ENCODE measurements at places on chromosomes 3 and 15.

- DNase-seq, result no peak
These were observed 467 bp downstream of the TIPIN start for GRCh38 chr15:66356077-66356358.

DNA sequence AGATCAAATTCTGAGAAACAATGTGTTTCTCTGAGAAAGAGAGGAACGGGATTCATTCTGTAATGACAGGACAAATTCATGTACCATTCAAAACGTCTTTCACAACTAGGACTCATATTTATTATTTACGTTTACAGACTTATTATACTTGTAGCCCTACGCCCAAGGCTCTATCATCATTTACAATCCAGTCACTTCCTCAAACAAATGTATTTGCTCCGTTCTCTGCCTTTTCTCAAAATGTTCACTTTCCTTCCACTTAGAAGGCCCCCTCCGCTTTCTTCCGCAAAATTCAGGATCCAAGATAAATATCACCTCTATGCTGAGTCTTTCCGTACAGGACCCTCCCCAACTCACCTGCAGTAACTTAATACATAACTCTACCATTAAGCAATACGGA lies 745 bp downstream of the RSL24D1 start:
- peak; percentile 9 for DNase-seq

DNA sequence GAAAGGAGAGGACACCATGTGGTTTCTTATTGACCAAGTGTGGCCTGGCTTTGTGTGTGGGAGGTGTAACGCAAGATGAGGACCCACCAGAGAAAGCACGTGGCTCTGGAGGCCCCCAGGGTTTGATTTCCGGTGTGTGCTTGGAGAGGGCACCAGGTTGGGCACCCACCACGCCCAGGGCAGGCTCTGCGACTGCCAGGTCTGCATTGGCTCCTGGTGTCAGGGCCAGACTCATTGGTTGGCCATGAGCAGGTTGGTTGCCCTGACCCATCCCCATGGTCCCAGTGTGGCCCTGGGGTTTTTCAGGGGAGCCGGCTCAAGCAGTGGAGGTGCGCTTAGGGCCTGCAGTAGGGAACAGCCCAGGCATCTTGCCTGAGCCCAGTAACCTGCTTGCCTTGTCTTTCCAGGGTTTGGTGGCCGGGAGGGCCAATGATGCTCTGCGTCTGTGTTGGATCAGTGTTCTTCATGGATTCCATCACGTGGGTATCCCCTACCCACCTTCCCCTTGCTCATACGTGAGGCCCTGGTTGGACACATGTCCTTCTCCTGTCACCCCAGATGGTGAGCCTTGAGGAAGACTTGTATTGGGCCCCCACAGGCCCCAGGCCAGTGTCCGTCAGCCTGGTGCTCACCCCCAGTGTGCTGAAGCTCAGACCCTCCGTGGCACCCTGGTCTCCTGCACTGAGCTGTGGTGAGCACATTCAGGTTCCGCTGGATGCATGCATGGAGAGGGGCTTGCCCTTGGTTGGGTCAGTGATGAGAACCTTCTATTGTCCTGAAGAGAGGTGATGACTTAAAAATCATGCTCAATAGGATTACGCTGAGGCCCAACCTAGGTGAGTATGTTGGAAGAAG lies 193.9 kb downstream of the UBE3A start:
- DNase-seq, result no peak

DNA sequence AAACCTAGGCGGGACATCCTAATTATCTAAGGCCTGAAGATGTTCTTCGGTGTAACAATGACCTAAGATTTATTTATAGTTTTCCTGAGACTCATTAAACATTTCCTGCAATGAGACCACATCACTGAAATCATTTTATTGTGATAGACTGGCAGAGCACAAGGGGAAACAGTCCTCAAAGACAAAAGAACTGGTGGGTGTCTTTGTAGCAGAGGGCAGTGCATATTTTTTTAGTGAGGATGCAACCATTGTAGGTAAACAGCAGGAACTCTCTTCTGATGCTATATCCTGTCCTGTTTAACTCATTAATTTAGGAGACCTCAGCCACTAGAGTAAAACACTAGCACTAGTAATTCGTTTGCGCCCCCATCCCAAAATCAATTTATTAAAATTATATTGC lies 100.0 kb downstream of the MAGI1 start:
- no peak for DNase-seq

DNA sequence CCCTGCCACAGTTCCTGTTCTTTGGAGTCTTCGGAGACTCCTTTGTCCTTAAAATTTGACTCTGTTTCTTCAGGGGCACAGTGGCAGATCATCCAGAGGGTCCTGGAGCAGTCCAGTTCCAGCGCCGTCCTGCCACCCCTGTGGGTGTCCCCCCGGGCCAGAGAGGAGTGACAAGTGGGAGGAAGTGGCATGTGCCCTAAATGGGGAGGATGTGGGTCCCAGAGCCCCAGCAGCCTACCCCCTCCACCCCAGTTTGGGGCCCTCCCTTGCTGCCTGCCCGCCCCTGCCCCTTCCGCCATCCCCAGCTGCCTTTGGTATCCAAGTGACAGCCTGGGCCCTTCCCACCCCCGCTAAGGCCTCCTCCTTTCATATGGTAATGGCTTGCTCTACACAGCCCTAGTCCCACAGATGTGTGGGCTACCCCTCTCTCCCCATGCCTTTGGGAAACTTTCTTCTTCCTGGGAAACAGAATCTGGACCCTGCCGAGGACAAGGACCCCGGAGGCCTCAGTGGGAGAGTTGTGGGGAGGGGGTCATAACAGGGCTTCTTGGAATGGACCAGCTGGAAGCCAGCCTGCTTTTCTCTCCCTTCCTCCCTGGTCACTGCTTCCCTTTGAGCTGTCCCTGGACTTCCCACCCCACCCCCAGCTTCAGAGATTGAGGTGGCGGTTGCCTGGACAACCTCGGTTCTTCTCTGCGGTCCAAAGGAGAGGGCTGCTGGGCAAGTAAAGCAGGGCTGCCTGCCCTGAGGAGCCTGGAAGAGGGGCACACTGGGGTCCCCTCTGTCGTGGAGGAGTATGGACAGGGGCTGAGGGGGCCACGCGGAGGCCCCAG lies 43.2 kb downstream of the KLHL25 start:
- DNase-seq, result no peak

DNA sequence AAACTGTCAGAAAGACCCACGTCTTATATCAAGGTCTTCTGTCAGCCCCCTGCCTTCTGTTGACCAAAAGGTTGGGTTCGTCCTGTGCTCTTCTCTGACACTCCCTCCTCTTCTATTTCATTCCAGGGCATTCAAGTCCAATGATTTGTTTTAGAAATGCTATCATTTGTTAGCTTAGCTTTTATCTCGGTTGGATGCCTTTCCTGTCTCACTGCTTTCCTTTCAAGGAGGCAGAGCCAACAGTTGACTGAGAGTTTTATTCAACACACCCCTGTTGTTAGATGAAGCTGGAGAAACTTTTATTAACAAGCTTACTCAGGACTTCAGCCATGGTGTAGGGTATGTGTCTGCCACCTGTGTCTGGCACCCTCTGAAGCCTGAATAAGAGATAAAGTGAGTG lies 112.0 kb upstream of the SLC7A14 start:
- DNase-seq, result no peak

GRCh38 chr3:107217172-107217571 lies 160.1 kb upstream of the CCDC54 start:
- DNase-seq, result no peak

DNA sequence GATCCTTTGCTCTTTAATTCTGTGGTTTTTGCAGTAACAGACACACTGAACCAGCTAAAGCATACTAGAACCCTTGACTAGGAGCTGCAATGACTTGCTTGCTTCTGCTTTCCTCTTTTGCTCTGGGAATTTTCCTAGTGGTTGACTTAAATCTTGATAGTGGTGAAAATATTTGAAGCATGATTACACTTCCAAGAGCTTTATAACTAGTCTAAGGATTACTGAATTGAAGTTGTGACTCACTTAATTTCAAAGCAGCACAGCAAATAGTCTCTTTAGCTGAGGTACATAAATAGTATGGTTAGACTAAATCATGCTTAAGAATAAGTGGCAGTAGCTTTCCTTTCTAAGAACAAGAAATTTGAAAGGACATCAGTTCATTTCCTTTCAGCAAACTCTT lies 513.5 kb upstream of the GBE1 start:
- DNase-seq, result no peak

DNA sequence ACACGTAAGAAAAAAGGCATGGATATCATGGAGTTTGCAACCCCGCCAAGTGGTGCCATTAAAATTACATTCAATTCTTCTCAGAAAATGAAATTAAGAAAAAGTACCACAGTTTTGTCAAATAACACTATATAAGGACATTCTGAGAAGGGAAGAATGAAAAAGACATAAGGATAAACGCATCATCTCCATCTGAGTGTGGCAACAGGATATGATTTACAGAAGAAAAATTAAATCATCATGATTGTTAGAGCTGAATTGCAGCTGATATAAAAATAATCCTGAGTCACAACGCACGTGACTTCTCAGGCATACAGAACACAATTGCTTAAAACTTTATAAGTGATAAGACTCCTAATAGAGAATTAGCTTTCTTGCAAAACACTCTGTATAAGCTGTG lies 133.8 kb downstream of the GREM1 start:
- peak; percentile 31 for DNase-seq

- no peak for DNase-seq
These were observed 60.7 kb downstream of the AGTR1 start for GRCh38 chr3:148758303-148758884.

DNA sequence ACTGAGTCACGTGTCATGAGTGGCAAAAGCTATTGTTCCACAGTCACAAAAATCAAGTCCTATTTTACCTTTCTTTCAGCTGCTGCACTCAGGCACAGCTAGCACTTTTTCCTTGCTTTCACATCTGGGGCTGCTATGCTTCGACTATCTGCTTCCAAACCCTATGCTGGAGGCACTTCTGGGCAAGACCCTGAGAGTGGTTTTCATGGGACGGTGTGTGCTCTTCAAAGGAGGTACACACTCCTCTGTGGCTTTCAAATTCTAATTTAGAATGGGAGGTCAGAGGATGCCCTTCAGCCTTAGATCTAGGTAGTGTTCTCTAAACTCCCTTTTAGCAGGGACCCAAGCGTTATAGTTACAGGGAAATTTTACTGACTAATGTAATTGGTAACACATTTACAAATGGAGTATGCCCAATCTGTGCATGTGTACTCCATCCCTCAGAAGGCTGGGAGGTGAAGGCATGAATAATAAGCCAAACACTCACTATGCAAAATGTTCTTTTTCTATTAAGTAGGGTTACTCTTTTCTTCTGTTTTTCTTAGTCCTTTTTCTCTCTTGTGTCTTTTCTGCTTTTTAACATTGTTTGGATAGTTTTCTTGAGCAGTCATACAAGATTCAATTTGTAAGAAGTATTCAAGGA lies 188.3 kb downstream of the LSAMP start:
- DNase-seq, result no peak
